ENCODE measurements at places on chromosomes 11 and 22.

- H3K36me3 ChIP-seq, result no peaks in the 10 kb centered on the region
- H3K4me1 ChIP-seq, result peaks cover 10% of the 10 kb centered on the region
- H3K4me3 ChIP-seq, result no peak overlapping the region
- no peak overlapping the region for H3K27ac ChIP-seq
- DNase-seq, result peak; percentile 82
- no peaks in the 10 kb centered on the region for H3K27me3 ChIP-seq
These were observed 497.2 kb downstream of the NTM start for GRCh38 chr11:131867457-131868257.

GRCh38 chr22:25702040-25702439, 39.9 kb upstream of the MYO18B start:
- no peak for DNase-seq
- H3K27ac ChIP-seq, result no peak overlapping the region
- H3K4me3 ChIP-seq, result no peak overlapping the region
- no peaks in the 10 kb centered on the region for H3K27me3 ChIP-seq

- no peak overlapping the region for H3K4me3 ChIP-seq
- peaks cover 6% of the 10 kb centered on the region for H3K4me1 ChIP-seq
- H3K27me3 ChIP-seq, result no peaks in the 10 kb centered on the region
- DNase-seq, result no peak
- H3K36me3 ChIP-seq, result no peaks in the 10 kb centered on the region
These were observed 10.7 kb downstream of the STIM1 start for GRCh38 chr11:3866206-3866605.

GRCh38 chr11:116842117-116842516, 4.7 kb upstream of the APOA1 start:
- DNase-seq, result no peak
- no peak overlapping the region for H3K27ac ChIP-seq
- H3K27me3 ChIP-seq, result no peaks in the 10 kb centered on the region
- H3K4me1 ChIP-seq, result no peaks in the 10 kb centered on the region
- peaks cover 37% of the 10 kb centered on the region for H3K36me3 ChIP-seq

DNA sequence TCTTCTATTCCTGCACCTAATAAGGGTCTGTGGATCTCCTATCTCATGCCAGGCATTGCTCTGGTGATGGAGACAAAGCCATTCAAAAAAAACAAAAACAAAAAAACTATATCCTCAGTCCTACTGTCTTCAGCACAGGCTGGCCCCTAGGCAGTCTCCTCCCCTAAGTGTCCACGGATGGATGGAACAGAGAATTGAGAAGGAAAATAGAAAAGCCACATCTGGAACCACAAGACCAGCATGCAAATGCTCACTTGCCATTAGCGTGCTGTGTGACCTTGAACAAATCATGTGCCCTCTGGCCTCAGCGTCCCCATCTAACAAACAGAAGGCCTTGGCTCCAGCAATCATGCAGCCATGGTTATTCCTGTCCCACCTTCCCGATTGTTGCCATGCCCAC, 32.7 kb upstream of the CD82 start:
- H3K4me3 ChIP-seq, result no peak overlapping the region
- H3K4me1 ChIP-seq, result no peaks in the 10 kb centered on the region
- no peaks in the 10 kb centered on the region for H3K36me3 ChIP-seq
- no peak overlapping the region for H3K27ac ChIP-seq
- no peaks in the 10 kb centered on the region for H3K27me3 ChIP-seq

- H3K36me3 ChIP-seq, result no peaks in the 10 kb centered on the region
- peak overlapping the region; percentile 55 for H3K27ac ChIP-seq
- H3K4me1 ChIP-seq, result peaks cover 4% of the 10 kb centered on the region
- peak; percentile 81 for DNase-seq
- H3K27me3 ChIP-seq, result no peaks in the 10 kb centered on the region
These were observed 230.4 kb downstream of the ST3GAL4 start for GRCh38 chr11:126585774-126586491.

DNA sequence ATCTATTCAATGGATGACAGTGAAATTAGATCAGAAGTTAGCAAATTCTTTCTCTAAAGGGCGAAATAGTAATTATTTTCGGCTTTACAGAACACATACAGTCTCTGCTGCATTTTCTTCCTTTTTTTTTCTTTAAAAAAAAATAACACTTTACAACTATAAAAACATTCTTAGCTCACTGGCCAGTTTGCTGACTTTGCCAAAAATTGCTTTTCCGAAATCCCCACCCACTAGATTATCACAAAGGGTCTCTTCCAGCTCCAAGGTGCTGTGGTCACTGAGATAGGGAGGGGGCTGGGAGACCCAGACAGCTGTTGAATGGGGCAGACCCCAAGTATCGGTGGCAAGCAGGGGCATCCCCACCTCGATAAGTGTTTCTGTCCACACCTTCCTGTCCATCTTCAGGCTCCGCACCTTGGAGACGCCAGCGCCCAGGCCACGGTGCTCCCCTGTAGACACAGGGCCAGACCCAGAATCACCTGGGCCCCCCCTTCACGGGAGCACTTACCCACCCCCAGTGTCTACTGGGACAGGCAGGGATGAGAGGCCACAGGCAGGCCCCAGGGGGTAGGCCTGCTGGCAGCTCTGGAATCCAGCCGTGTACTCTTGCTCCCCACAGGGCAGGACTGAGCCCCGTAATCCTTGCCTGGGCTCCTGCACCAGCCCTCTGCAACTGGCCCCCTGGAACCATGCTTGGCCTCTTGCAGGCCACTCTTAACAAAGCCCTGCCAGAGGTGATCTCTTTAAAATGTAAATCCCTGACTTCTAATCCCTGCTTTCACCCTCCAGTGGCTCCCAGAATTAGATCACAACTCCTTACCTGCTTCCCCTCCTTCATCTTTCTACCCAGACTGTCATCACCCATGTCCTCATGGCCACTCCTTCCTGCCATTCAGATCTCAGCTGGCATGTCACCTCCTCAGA, 31.5 kb upstream of the PDE2A start:
- H3K4me1 ChIP-seq, result peaks cover 5% of the 10 kb centered on the region
- no peak overlapping the region for H3K27ac ChIP-seq
- no peaks in the 10 kb centered on the region for H3K27me3 ChIP-seq

DNA sequence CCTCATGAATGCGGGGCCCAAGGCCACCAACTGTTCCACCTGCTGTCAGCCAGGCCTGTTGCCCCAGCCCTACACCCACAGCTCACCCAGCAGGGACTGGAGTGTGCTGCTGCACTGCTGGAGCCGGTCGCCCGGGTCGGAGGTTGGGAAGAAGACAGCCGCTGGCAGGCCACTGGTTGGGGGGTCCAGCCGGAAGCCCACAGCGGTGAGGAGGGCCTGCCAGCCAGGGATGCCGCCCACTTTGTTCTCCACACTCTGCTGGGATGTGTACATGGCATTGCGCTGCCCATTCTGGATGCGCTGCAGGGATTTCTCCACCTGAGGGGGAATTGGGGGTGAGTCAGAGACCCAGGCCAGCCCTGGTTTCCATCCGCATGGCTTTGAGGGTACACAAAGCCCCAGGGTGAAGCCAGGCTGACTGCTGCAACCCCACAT, 74.2 kb upstream of the PITPNB start:
- H3K36me3 ChIP-seq, result no peaks in the 10 kb centered on the region
- H3K27me3 ChIP-seq, result no peaks in the 10 kb centered on the region
- no peak overlapping the region for H3K27ac ChIP-seq
- peaks cover 3% of the 10 kb centered on the region for H3K4me1 ChIP-seq

DNA sequence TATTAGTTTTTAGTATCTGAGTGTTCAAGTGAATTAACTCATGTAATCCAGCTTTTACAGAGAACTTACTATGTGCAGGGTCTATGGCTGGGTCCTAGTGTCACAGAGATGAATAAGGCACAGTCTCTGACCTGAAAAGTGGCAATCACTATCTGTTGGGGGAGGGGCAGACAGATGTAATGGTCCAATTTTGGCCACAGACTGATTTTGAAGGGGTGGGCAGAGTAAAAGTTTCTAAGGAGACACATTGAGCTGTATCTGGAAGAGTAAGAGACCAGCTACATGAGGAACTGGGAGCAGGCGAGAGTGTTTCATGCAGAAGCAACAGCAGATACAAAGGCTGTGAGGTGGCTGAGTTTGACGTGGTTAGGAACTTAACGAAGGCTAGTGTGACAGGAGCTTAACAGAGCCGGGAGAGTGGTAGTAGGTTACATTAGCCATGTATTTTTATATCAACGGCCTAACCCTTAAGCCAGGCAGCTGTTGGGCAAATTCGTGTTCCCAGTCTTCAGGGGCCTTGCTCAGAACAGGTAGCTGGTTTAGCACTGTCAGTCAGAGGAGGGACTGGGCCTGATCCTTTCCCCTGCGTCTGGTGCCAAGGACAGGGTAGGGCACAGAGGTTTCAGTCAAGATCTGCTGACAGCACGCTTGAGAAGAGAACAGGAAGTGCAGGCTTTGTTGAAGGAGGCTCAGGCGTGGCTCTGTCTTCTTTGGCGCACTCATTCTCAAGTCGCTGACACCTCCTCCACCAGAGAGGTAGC, 1.4 kb upstream of the STIM1 start:
- no peak overlapping the region for H3K27ac ChIP-seq
- H3K36me3 ChIP-seq, result no peaks in the 10 kb centered on the region
- no peaks in the 10 kb centered on the region for H3K27me3 ChIP-seq
- no peak for DNase-seq
- H3K4me3 ChIP-seq, result peak overlapping the region; percentile 85
- peaks cover 2% of the 10 kb centered on the region for H3K4me1 ChIP-seq

DNA sequence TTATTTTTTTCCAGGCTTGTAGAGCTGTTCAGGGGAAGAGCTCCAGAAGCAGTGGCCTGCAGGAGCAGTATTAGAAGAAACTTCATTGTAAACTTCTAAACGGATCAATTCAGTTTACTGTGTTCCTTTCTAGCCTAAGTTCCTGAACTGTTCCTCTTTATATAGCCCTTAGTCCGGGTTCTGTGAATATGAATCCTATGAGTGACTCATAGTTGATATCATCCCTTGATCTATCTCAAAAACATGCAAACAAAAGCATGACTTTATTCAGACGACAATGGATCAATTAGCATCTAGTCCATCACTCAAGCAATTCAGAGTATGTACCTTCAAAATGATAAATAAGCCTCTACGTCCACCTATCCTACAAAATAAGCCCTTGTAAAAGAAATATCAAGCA, at the start of gene MMP12:
MMP12 (minus strand) TSS at position 131 of the 400 bp plus-strand sequence; CDS start at position 86, 45 bp downstream.
- no peak for DNase-seq
- no peak within 1 kb of the TSS for H3K27ac ChIP-seq
- no peaks in the 10 kb centered on the region for H3K4me1 ChIP-seq
- no peak within 1 kb of the TSS for H3K4me3 ChIP-seq

DNA sequence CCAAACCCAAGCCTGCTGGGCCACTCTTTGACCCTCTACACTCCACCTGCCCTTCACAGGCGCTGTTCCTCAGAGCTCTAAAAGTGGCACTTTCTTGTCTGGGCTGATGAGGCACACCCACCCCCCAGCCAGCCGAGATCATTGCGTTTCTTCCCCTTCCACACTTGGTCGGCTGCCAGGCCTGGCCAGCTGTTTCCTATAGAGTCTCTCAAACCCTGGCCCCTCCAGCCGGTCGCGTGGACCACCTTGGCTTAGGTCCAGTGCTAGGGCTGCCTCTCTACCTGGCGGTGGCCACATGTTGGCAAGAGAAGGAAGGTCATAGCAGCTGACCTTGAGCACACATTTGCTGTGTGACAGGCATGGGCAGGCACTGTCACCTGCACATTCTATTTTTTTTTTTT, 60.6 kb downstream of the PPP6R2 start:
- no peaks in the 10 kb centered on the region for H3K4me1 ChIP-seq
- no peaks in the 10 kb centered on the region for H3K27me3 ChIP-seq
- H3K36me3 ChIP-seq, result peaks cover 62% of the 10 kb centered on the region
- H3K4me3 ChIP-seq, result no peak overlapping the region
- H3K27ac ChIP-seq, result no peak overlapping the region

GRCh38 chr11:121419836-121420235, 32.3 kb upstream of the SORL1 start:
- 0 out of 2 replicates have a peak, but pooled peaks cover 4% of the 10 kb centered on the region for H3K4me1 ChIP-seq
- DNase-seq, result no peak
- no peak overlapping the region for H3K27ac ChIP-seq
- H3K27me3 ChIP-seq, result no peaks in the 10 kb centered on the region

DNA sequence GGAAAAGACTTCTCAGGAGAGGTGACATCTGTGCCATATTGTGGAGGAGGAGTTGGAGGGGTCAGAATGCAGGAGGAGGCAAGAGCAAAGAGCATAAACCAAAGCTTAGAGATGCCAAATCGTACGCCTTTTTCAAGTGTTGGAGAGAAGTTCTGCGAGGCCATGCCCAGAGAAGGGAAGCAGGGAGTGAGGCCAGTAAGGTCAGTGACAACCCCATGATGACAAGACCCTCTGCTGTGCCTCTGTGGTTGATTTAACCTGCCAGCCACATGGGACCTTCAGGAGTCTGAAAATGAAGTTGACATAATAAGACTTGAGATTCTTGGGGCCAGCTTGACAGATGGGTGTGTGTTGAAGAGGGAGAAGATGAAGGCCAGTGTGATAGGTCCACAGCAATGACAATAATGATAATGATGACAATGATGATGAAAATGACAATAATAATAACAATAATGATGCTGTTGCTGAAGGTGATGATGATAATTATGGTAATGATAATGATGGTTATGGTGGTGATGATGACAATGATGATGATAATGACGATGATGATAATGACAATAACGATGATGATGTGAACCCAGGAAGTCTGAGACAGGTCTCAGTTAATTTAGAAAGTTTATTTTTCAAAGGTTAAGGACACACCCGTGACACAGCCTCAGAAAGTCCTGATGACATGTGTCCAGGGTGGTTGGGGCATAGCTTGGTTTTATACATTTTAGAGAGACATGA, 152.6 kb upstream of the B3GAT1 start:
- no peaks in the 10 kb centered on the region for H3K4me1 ChIP-seq
- H3K27me3 ChIP-seq, result no peaks in the 10 kb centered on the region
- H3K4me3 ChIP-seq, result no peak overlapping the region
- H3K36me3 ChIP-seq, result no peaks in the 10 kb centered on the region
- no peak overlapping the region for H3K27ac ChIP-seq
- no peak for DNase-seq

GRCh38 chr22:36196254-36197064, 5.2 kb downstream of the APOL4 start:
- H3K4me3 ChIP-seq, result peak overlapping the region; percentile 53
- peaks cover 4% of the 10 kb centered on the region for H3K4me1 ChIP-seq
- no peaks in the 10 kb centered on the region for H3K27me3 ChIP-seq
- no peak overlapping the region for H3K27ac ChIP-seq
- DNase-seq, result no peak

DNA sequence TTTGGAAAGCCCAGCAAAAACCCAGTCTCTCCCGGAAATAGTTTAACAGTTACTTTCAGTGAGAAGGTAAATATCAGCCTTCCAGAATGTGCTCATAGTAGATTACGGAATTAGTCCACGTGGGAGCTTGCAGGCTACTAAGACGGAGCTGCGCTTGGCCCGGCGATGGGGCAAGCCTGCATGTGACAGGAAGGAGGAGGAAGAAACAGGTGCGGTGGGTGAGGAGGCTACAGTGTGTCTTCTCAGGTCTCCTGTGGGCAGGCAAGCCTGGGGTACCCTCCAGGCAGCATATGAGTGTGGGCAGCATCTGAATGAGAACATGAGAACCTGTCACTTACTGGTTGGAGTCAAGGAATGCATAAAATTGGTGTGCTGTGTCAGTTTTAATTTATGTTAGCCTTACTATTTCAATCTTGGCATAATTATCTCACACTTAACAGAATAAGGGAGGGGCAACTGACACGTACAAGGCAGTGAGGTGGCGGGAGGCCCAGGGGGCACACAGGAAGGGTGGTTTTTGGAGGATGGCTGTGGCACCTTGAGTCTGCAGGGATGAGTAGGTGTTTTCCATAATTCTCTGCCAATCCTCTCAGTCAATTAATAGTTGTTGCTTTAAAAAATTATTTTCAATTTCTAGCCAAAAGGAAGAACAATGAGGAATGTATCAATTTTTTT, 35.7 kb downstream of the CLMP start:
- H3K4me3 ChIP-seq, result no peak overlapping the region
- no peak for DNase-seq
- no peaks in the 10 kb centered on the region for H3K27me3 ChIP-seq
- H3K27ac ChIP-seq, result no peak overlapping the region
- H3K4me1 ChIP-seq, result no peaks in the 10 kb centered on the region
